Right renal cortex interstitium (tissue), 3 donors: ENCODE measurements at places on chromosomes 11 and 22. TPM values are rescaled to one million over a fixed set of nuclear protein-coding genes. Genes with fewer than 3 reads are reported as not detected.

The HBG2 gene
- polyA plus RNA-seq, result 2,538 TPM

The KDM4E gene
- 0.17 TPM for polyA plus RNA-seq

The ANGPTL5 gene
- not detected for polyA plus RNA-seq

The APOA4 gene
- not detected for polyA plus RNA-seq

The SULT4A1 gene
- polyA plus RNA-seq, result 1.9 TPM

The ENDOD1 gene
- 21.8 TPM for polyA plus RNA-seq

The OR4A16 gene
- polyA plus RNA-seq, result not detected

The CRYBB3 gene
- 0.18 TPM for polyA plus RNA-seq

The CAVIN3 gene
- polyA plus RNA-seq, result 10.9 TPM

The ROBO4 gene
- polyA plus RNA-seq, result 16.0 TPM

The C11orf42 gene
- 0.83 TPM for polyA plus RNA-seq

DNA sequence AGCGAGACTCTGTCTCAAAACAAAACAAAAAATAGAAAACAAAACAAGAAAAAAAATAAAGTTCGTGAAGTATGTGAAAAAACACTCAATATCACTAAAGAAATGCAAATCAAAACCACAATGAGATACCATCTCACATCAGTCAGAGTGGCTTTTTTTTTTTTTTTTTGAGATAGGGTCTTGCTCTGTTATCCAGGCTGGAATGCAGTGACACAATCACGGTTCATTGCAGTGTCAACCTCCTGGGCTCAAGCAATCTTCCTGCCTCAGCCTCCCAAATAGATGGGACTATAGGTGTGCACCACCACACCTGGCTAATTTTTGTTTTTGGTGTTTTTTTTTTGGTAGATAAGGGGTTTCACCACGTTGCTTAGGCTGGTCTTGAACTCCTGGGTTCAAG lies 37.5 kb downstream of the ATG16L2 start:
- DNase-seq, result no peak

GRCh38 chr22:48090332-48090672 lies 1327.9 kb downstream of the TBC1D22A start:
- no peak for DNase-seq

GRCh38 chr11:131811383-131811782 lies 441.0 kb downstream of the NTM start:
- no peak for DNase-seq

DNA sequence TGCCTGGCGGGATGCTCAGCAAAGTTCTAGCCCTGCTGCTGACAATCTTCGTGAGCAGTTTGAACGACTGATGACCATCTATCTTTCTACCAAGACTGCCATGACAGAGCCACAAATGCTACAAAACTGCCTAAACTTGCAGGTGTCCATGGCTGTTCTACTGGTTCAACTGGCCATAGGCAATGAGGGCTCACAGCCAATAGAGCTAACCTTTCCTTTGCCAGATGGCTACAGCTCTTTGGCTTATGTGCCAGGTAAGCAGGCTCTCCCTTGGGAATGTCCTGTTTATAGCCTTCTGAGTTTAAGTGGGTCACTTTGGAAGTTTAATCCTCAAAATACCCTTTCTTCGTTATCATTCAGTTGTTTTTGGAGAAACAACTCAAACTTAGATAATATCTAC lies 20.1 kb downstream of the UBE4A start:
- no peak for DNase-seq

- DNase-seq, result no peak
Measured at GRCh38 chr11:125025968-125026367, 37.1 kb upstream of the SLC37A2 start.

DNA sequence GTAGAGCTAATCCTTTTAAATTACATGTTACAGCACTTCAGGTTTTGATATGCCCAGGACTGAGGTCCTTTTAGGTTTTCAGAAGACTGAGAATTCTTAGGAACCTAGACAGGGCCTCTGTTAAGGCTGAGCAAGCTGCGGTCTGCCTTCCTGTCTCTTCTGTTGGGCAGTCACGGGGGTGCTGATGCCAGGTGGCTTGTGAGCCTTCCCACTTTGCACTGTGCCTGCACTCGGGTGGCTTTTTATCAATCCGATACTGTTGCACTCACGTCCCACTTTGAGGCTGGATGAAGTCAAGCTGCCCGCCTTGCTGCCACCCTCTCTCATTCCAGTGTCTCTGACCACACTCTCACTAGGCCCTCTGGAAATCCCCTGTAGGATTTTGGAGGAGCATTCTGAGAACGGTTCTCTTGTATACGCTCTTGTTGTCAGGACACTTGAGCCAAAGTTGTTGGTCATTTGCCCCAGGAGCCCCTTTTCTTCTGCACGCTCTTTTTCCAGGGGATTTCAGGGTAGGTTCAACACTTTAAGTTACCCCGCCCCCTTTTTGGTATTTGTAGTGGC lies 141.8 kb downstream of the TEAD1 start:
- DNase-seq, result no peak

DNA sequence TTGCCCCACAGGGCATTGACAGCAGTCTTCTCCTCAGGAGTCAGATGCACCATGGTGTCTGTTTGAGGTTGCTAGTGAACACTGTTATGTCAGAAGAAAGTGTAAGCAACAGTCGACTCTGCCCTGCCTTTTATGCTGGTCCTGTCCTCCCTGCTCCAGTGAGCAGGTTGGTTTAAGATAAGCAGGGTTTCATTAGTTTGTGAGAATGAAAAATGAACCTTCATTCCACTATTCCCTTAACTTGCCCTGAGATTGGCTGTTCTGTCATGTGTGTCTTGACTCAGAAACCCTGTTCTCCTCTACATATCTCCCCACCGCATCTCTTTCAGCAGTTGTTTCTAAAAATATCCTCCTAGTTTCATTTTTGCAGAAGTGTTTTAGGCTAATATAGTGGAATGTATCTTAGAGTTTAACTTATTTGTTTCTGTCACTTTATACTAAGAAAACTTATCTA lies at the start of gene HBD:
Gene HBD (minus strand): TSS at position 103 of the 454 bp plus-strand sequence. CDS start 50 bp downstream, at position 53.
- DNase-seq, result no peak

- no peak for DNase-seq
Measured at GRCh38 chr11:27678242-27678641, 22.0 kb downstream of the BDNF start.

DNA sequence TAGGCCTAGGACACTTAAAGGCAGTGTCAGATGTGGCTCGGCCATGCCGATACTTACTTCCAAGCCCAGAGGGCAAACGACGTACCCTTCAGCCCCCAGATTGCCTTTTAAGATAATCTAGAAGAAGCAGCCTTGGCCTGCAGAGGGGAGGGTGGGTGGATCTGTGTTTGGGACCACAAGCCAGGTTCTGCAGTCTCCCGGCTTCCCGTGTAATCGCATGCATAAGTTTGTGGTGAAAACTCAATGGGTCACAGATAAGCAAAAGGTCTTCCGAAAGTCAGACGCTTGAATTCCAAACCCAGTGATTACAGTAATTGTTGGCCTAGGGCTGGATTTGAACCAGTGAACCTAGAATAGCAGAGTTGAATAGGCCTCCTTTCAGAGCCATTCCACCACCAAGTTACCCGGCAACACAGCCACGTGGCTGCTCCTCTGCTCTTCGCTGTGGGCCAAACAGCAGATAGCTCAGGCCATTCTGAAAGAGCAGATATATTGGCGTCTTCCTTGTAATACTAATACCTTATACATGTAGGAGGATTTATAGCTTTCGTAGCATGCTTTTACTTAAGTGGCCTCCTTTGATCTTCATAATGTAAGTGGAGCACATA lies 170.8 kb upstream of the CADM1 start:
- DNase-seq, result no peak

DNA sequence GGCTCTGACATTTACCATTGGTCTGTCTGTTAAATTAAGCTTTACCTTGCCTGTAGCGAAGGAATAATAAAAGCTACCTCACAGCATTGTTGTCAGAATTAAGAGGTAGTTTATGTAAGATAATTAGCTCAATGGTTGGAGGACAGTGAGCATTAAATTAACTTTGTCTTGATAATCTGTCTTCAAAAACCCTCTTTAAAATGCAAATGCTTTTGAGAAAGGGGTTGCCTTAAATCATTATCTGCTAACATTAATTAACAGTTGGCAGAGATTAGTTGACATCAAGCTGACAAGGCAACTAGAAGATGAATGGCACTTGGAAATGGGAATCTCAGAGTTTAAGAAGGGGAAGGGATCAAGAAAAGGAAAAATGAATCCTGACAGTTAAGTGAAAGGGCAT lies 761.1 kb upstream of the ARHGAP42 start:
- DNase-seq, result no peak

GRCh38 chr11:58525037-58525614 lies 17.2 kb upstream of the OR5B21 start:
- no peak for DNase-seq

DNA sequence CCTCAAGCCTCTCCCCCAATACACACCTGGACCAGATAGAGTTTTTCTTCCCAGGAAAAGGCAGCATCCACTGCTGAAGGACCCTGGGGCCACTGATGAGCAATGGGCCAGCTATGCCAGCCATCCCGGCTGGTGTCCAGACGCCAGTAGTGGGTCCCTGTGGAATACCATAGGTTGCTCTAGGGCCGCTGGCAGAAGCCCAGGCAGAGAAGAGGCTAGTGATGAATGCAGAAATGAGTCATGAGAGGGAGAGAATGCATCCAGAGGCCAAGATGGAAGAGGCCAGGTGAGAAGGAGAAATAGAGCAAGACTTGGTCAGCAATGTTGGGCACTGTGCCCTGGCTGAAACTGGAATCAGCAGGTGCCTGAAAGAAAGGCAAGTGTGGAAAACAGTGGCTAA lies 8.9 kb downstream of the HPX start:
- no peak for DNase-seq

- no peak for DNase-seq
Measured at GRCh38 chr11:98800696-98801095, 220.1 kb upstream of the CNTN5 start.

- DNase-seq, result no peak
Measured at GRCh38 chr11:46295312-46296058, 18.0 kb downstream of the CREB3L1 start.

DNA sequence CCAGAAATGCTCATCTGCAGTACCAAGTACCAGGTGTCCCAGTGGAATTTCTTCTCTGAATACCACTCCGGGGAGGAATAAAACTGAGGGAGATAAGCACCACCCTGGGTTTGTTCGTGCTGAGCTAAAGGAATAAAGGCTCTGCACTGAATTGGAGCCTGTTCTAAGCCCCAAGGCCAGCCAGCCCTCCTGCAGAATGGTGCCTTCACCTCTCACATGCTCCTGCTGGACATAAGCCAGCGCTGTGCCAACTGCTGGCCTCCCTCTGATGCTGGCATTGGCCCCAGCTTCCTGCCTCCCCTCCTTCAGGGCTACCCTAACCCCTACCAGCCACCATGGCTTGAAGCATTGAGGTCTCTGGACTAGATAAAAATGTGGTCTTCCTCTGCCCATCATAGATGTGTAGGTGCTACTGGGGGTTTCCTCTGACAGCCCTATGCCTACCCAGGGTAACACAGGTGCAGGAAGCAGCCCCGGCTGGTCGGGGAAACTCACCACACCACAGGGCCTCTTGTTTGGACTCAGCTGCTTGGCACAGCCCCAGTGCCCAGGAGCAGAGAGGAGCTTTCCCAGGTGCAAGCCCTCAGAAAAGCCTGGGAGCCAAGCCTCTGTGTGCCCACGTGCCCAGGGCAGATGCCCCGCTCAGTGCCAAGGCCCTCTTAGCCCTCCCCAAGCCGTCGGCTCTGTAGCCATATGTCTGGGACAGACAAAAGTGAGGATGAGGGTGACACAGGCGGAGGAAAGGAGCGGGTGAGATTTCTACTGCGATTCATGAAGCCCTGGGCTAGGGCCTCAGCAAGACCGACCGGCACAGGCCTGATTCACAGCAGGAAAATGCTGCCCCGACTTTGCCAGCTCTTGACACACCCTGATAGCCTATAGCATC lies 34.1 kb upstream of the JAM3 start:
- DNase-seq, result no peak

GRCh38 chr11:8811571-8811970 lies 99.4 kb upstream of the AKIP1 start:
- no peak for DNase-seq

DNA sequence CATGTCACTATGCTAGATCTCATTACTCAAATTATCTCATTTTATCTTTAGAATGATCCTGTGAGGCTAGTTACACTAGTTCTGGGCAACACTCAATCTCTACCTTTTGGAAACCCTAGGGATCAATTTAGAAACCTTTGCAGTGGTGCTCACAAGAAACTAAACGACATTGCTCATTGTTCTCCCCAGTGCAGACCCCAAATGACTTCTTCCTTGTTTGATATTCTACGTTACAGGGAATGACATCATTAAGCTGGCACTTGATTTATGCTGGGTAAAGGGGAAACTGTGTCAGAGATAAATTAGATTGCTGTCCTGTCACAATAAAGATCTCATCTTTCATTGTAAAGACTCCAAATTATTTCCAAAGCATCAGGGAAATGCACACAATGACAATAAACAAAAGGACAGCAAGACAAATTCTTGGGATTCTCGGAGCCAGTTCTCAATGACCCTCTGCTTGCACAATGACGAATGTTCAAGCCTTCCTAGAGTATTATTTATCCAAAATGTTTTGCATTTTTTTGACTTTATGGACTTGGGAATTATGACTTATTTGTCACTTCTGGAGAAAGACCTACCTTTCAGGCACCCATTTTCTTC lies 1121.8 kb upstream of the TENM4 start:
- no peak for DNase-seq

- no peak for DNase-seq
Measured at GRCh38 chr11:6545917-6546605, 49.0 kb downstream of the DNHD1 start.

GRCh38 chr11:73425108-73425507 lies 48.9 kb downstream of the RELT start:
- no peak for DNase-seq

DNA sequence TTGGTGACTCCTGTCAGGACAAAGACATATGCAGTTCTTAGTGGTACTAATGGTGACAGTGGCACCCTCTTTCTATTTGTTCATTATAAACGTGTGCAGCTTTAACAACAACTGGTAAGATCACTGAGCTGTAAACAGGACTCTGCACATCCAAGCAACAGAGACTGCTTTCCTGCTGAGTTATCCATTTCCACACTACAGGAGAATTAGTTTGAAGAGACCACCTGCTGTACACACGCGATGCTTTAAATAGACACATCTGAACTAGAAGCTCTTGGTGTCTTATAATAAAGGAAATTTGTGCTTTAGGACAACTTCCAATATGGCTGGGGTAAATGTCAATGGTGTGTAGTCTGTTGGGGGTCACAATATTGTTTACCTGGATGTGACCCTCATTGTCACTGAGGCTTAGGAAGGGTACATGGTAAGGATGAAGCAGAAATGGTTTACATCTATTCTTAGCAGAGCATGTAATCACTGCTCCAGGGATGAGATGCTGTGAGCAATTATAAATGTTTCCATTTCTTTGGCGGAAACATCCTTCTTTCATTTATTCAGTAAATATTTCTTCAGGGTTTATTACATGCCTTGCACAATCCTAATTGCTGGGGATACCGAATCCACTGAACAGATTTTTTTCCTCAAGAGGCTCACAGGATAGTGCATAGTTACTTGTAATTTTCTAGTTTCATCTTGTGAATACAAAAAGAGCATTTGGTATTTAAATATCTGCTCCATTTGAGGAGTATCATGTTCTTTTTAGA lies 354.0 kb upstream of the CCDC90B start:
- no peak for DNase-seq

- no peak for DNase-seq
Measured at GRCh38 chr11:40722179-40722795, 737.2 kb downstream of the LRRC4C start.
